AG09309 (cell line): ENCODE measurements at places on chromosomes 12 and 14.

DNA sequence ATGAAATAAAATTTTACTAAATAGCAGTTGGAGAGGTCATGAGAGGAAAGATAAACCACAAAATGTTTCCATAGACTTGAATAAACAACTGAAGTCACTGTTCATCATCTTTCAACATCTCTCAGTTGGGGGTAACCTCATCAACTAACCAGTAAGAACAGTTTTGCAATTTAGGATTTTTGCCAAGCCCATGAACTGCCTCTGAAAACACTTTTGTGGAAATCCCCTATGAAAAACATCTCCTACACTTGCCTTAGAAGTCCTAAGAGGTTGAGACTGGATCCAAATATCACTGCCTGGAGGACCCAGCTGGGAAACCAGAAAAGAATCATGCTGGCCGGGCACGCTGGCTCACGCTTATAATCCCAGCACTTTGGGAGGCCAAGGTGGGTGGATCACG, 273.1 kb downstream of the C12orf50 start:
- peak; percentile 42 for DNase-seq

DNA sequence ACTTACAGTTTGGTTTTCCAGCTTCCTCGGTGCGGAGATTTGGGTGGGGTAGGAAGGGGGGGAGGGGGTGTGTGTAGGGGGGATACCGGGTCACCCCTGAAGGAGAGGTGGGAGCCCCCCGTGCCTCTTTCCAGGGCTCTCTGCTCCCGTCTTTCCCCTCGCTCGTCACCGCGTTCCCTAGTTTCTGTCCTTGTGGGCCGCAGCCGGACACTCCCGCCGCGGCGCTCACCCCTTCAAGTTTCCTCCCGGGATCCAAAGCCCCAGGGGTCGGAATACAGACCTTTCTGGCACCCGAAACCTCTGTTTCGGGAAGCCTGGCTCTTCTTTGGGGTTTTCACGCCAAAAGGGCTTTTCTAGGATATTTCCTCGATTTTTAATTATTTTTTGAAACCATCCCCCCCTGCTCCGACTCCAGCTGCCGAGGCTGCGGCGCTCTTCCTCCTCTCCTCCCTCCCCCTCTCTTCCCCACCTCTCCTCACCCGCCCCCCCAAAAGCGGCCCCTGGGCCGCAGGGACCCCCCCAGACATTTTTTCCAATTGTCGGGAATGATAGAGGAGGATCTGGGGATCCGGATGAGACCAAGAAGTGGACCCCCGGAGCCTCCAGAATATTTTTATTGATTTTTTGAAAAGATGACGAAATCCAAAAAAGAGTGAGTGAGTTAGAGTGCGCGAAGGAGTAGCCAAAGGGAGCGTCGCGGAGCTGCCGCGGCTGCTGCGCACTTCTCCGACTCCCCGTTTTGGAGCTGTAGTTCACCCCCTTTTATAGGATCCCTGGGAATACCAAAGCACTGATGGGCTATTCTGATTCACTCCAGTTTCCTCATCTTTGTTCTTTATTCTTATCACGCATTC, 1.7 kb downstream of the CCND2 start:
- DNase-seq, result no peak

- no peak for DNase-seq
Measured at GRCh38 chr12:105041186-105041585, 43.1 kb downstream of the ALDH1L2 start.

- no peak for DNase-seq
Measured at GRCh38 chr12:34402899-34403705, 380.8 kb downstream of the ALG10 start.

GRCh38 chr12:43111608-43112007, 440.4 kb downstream of the ADAMTS20 start:
- DNase-seq, result no peak

- DNase-seq, result no peak
Measured at GRCh38 chr12:113473400-113473799, 1.7 kb upstream of the LHX5 start.

DNA sequence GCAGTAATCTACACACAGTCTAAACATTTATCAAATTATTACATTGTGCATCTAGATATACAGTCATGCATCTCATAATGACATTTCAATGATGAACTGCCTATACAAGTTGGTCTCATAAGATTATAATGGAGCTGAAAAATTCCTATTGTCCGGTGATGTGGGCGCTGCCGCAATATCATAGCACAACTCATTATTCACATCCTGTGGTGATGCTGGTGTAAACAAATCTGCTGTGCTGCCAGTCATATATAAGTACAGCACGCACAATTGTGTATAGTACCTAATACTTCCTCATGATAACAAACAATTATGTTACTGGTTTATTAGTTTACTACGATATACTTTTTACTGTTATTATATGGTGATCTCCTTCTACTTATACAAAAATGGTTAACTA, 768.8 kb upstream of the NOVA1 start:
- DNase-seq, result no peak

GRCh38 chr12:120751389-120751788, 25.8 kb downstream of the ACADS start:
- DNase-seq, result no peak

DNA sequence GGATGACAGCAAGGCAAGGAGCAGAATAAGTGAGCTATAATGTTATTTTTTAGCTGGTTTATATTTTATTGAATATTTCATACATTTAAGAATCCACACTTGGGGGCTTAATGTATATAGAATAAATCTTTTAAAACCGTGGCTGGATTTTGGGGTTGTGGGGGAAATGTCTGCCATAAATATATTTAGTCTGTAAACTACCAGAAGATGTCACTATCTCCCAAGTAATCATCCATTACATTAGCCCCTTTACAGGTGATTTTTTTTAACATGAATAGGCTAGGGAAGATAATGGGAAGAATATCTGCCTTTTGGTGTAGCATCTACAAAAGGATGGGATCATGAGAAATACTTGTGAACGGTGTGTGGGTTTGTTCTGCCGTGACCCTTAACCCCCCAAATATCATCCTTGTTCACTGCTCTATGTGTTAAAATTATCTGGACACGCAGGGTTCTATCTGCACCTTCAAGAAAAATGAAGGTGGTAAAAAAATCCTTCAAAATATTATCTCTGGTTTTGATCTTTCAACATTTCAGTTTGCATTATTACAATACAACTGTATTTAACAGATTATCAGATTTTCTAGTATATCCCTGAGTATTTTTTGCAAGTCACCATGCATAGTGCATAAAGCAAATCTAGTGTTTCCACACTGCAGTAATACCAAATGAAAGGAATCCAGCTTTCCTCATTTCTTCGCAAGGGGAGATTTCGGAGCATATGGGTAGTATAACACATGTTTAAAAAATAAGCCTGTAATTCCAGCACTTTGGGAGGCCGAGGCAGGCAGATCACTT, 8.0 kb upstream of the SLC17A8 start:
- no peak for DNase-seq
